ENCODE measurements at places on chromosomes 11 and 22.

- DNase-seq = peak; percentile 65
Measured at GRCh38 chr11:78548911-78549590, 25.6 kb downstream of the NARS2 start.

DNA sequence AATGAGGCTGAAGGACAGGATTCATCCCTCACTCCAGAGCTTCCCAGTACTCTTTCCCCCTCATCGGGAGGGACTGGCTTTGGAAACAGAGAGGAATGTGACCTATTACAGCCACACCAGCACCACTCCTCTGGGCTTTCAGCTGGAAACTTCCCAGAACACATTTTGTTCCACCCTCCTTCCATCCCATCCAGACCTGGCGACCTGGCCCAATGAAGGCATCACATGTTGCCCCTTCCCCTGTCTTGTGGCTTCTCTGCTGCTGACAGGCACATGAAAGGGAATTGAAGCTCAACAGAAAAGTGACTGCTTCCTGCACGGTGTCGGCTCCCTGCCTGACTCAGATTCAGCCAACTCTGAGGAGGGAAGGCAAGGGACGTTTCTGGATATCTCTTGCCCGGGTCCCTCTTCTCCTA lies 19.1 kb downstream of the IRAG1 start:
- DNase-seq = no peak

DNA sequence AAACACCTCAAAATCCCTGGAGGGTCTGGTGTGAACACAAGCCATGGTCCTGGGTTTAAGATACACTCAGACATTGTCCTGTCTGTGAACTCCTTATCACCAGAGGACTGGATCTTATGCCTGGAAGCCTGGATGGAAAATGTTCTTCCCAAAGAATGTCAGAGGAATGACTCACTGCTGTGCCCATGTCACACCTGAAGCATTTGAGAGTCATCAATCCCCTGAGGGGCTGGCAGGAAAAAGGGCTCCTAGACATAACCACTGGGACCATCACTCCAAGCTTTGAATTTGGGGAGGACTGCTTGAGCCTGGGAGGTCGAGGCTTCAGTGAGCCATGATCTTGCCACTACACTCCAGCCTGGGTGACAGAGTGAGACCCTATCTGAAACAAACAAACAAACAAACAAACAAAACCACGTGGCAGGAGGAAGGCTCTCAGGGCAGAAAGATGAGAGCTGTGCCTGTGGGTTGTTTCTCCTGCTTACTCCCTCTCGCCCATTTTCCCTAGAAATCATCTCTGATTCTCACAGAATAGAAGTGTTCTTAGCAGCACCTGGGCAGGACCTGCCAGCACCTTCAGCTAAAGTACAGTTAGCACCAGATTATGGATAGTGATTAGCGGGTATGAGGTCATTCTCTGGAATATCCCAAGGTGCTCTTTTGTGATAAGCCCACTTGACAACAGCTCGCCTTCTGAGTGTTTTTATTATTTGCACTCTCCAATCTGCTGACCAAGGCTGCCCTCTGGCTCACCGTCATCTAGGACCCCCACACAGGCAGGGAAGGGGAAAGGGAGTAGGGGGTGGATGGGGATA lies 11.9 kb upstream of the PRG2 start:
- no peak for DNase-seq

- DNase-seq = no peak
Measured at GRCh38 chr11:111974446-111974845, 37.3 kb downstream of the DIXDC1 start.

- DNase-seq = no peak
Measured at GRCh38 chr22:27501191-27501936, 300.2 kb downstream of the MN1 start.

DNA sequence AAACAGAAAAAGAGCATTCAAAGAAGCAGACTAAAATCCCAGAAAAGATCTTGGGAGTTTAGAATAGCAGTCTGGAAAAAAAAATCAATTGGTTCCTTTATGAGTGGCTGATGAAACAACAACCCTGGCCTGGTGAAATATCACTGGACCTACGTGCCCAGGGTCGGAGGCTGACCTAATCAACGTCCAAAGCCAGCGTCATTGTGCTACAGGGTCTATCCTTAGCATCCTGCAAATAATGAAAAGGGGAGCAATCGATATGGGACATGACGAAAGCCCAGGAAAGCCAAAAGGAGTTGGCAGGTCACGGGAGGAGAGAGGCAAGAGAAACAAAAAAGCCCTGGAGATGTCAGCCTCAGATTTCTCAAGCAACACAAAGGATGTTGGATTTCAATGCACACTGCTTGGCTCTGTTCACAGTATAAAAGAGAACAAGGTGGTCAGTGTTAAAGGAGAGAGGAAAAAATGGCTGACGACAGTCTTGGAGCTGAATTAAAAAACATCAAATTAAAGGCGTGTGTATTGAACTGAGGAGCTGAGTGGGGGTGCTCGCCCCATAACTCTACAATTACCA lies 148.8 kb downstream of the BLID start:
- no peak for DNase-seq

- DNase-seq = no peak
Measured at GRCh38 chr22:38035530-38035885, 21.7 kb upstream of the PICK1 start.

DNA sequence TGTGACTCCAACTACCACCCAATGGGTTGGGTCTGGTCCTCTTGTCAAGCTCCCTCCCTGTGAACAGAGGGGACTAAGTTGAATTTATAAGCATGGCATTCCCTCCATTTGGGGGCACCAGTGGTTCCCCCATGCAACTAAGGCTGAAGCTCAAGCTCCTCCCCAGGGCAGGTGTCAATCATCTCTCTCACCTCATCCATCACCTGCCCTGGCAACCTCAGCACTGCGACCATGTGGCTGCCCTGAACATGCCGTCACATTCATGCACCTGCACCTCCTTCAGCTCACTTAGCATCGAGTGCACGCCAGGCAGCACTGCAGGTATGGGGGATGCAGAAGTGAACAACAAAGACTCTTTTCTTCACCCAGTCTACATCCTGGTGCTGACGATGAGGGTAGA lies 799.3 kb downstream of the TBC1D22A start:
- DNase-seq = no peak

GRCh38 chr22:37453696-37454095 lies 26.4 kb upstream of the ELFN2 start:
- no peak for DNase-seq
